SW480 (cell line): ENCODE measurements at places on chromosomes 4 and X.

- no peak for DNase-seq
Observed at GRCh38 chrX:30892591-30892990, 3.5 kb upstream of the TAB3 start.

GRCh38 chr4:82903737-82904136 lies 3.2 kb downstream of the THAP9 start:
- DNase-seq = no peak

- DNase-seq = no peak
Observed at GRCh38 chr4:77148078-77148477, 8.9 kb upstream of the CCNG2 start.

- DNase-seq = no peak
Observed at GRCh38 chrX:35439034-35439660, 359.0 kb upstream of the MAGEB16 start.

- no peak for DNase-seq
Observed at GRCh38 chr4:5839751-5840674, 52.9 kb downstream of the CRMP1 start.

- no peak for DNase-seq
Observed at GRCh38 chr4:763922-764321, 58.3 kb downstream of the PCGF3 start.

- no peak for DNase-seq
Observed at GRCh38 chr4:149493492-149493891, 322.2 kb downstream of the IQCM start.

DNA sequence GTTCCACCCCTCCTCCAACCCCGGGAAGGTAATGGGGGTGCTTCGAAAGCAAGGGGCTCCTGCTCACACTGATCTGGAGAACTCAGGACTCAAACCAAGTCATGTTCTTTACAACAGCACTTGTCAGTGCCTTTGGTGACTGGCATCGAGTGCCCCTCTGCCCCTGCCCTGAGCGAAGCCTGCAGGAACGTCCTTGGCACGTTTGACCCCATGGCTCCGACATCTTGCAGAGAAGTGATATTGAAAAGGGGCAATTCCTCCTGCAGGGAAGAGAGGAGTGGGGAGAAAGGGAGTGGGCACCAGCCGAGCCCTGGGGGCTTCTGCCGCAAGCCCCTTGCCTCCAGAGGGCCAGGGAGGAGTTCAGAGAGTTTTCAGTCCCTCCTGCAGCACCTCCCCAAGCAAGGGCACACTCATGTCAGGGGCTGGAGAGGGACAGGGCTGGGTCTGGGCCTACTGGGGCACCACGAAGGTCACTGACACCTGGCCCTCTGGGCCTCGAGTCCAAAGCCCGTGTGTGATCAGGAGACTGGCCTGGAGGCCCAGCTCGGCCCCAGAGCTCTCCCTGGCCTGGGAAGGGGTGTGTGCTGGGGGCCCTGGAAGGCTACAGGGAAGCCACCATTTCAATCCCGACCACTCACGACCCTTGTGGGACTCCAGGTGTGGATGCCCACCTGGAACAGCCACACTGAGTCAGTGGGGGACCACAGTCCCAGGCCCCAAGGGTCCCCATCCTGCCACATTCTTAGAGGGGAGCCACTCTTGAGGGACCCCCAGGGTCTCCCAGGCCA lies 94.9 kb upstream of the NKX1-1 start:
- DNase-seq = no peak

- DNase-seq = no peak
Observed at GRCh38 chr4:153349206-153349805, 4.8 kb downstream of the MND1 start.

DNA sequence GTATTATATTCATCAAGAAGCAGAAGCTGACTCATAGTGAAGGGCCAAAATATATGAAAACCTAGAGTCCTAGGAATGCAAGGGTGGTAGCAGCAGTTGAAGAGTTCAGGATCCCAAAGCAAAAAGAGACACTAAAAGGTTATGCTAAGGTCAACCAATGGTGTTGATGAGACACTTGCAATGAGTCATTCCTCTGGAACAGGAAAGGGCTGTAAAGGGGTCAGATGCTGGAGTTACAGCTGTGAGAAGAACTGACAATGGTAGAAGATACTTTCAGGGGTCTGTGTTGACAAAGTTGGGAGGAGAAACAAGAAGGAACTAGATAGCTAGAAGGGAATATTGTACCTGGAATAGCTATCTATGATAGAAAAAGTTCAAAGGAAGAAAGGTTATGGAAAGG lies 47.5 kb downstream of the ZGRF1 start:
- peak; percentile 7 for DNase-seq

- DNase-seq = no peak
Observed at GRCh38 chr4:158710814-158711213, 12.4 kb downstream of the PPID start.

DNA sequence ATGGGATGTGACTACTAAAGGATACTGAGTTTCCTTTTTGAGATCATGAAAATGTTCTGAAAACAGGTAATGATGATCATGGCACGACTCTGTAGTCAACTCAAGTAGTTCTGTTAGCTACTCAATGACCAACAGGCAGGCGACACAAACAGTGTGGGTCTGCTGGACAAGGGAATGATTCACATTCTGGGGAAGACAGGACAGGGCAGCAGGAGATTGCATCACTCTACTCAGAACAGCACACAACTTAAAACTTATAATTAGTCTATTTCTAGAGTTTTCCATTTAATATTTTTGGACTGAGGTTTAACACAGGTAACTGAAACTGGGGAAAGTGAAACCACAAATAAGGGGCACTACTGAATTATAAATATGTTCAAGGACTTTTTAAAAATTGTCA lies 365.2 kb downstream of the PRDM5 start:
- no peak for DNase-seq

DNA sequence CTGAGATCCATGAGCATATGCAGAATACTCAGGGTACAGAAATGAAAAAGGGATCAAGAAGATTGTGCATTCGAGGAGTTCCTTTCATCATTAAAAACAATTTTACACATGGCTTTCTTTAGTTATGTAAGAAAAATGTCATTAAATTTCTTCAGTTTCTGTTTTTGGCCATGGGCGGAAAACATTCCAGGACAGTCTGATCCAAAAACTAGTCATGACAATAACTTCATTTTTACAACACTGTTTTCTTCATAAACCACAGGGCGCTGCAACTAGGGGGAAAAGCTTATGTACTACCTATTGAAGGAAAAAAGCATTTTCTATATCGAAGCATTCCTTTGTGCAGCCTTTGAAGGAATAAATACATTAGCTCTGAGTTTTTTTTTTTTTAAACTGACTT lies 28.2 kb downstream of the IL13RA1 start:
- DNase-seq = no peak

GRCh38 chr4:172819353-172819752 lies 349.3 kb upstream of the GALNT7 start:
- DNase-seq = no peak

- DNase-seq = no peak
Observed at GRCh38 chrX:77776659-77777058, 9.4 kb downstream of the ATRX start.

- no peak for DNase-seq
Observed at GRCh38 chrX:136847874-136848273, 32.7 kb downstream of the RBMX start.

DNA sequence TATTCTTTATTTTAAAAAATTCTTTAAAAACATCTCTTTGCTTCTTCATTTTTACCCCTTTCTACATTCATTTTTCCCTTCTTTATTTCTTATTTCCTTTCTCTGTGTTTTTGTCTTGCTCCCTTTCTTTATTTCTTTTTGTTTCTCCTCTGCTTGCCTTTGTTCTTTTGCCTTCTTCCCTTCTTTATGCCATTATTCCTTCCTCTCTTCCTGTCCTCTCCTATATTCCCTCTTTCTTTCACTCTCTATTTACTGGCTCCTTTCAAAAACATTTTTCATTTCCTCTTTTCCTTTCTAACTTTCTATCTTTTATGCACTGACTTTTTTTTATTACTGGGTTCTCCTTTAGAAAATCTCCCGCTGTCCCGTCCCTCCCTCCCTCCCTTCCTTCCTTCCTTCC lies 102.2 kb downstream of the RBMX2 start:
- DNase-seq = no peak

- no peak for DNase-seq
Observed at GRCh38 chr4:86641516-86642090, 47.5 kb downstream of the PTPN13 start.

DNA sequence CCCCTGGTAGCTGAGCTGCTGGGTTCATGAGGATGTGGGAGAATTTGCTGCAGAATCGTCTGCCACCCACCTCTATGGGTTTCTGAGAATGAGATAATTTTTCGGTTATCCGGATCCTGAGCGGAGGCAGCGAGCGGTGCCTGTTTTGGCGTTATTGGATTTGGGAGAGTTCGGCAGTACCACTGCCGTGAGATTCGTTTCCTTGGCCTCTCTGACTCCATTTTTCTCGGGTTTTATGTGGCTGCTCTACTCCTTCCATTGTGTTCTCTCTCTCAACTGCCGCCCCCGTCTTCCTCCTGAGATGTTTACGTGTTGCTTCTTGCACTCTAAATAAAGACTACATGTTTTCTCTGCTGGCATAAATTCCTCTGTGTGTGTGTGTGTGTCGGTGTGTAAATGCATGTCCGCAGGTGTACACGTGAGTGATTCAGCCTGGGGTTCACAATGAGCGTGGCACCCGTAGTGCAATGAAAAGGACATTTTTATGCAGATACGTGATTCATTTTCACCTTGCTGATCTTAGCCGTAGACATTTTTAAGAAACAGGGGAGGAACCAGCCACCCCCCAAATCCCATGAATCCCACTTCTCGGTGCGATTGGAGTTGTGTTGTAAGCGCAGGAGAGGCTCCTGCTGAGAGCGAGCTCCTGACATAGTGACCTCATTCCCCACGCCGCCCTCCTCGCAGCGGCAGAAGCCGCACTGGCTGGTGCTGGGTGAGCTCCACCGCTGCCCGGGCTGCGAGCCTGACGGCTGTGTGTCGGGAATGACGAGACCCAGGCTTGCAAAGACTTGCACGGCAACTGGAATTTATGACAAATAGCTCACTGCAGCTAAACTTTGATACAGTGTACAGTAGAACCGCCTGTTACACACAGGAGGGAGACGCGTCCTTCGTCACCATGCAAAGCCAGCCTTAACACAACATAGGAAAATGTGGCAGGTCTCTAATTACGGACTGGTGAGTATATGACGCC lies 82.2 kb downstream of the STOX2 start:
- DNase-seq = peak; percentile 74

DNA sequence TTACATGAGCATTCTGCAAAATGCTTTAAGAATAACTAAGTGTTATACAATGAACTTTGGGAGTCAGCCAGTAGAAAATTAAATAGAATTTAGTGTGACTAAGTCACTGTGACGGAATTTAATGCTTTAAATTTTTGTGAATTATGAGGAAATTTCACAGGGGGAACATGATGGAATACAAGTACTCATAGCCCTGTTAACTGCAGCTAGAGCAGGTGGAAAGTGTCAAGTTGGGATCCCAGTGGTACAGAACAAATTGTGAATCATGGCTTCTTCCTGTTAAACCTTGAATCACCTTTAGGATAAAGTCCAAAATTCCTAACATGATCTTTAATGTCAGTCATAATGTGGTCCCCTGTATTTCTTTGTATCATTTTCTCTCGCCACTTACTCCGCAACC lies 212.2 kb upstream of the CENPE start:
- no peak for DNase-seq

DNA sequence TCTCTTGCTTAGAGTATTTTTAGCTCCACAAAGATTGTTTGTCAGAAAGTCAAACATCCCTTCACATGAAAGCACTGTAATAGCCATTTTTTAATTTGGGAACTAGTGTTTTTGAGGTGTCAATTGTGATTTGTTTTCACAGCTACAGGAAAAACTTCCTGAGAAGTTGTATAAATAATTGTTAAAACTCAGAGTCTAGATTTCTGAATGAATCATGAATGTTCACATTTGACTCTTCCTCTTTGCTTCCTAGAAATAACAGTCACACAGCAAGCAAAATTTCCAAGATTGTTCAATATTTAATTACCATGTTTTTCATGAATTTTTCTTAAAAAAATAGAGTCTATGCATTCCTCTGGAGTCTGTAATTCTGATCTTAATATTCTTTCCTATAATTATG lies 156.9 kb upstream of the SLC7A11 start:
- DNase-seq = no peak

- DNase-seq = no peak
Observed at GRCh38 chr4:85776579-85776978, 301.6 kb downstream of the ARHGAP24 start.

- no peak for DNase-seq
Observed at GRCh38 chr4:86603311-86603885, 9.3 kb downstream of the PTPN13 start.

- no peak for DNase-seq
Observed at GRCh38 chr4:79334783-79335182, 8.9 kb upstream of the NAA11 start.

GRCh38 chrX:110430293-110431076 lies 71.8 kb downstream of the RTL9 start:
- DNase-seq = no peak

- no peak for DNase-seq
Observed at GRCh38 chr4:170931321-170931720, 841.6 kb upstream of the AADAT start.
